Cerebellar cortex (tissue), 1 donor: ENCODE measurements at places on chromosomes 1 and 21.

GRCh38 chr1:143720087-143721023 is 251.4 kb downstream of the FAM72C start:
- peak; percentile 71 for DNase-seq

GRCh38 chr1:42593486-42594100 is 64.6 kb upstream of the PPIH start:
- no peak for DNase-seq

- no peak for DNase-seq
Measured at GRCh38 chr1:156745881-156746280, 5.0 kb upstream of the MRPL24 start.

GRCh38 chr21:41228006-41228370 is 60.0 kb downstream of the BACE2 start:
- no peak for DNase-seq

- DNase-seq, result peak; percentile 37
Measured at GRCh38 chr1:160062230-160062532, 7.8 kb downstream of the KCNJ10 start.

GRCh38 chr1:63894627-63895265 is 120.9 kb downstream of the ROR1 start:
- DNase-seq, result no peak

DNA sequence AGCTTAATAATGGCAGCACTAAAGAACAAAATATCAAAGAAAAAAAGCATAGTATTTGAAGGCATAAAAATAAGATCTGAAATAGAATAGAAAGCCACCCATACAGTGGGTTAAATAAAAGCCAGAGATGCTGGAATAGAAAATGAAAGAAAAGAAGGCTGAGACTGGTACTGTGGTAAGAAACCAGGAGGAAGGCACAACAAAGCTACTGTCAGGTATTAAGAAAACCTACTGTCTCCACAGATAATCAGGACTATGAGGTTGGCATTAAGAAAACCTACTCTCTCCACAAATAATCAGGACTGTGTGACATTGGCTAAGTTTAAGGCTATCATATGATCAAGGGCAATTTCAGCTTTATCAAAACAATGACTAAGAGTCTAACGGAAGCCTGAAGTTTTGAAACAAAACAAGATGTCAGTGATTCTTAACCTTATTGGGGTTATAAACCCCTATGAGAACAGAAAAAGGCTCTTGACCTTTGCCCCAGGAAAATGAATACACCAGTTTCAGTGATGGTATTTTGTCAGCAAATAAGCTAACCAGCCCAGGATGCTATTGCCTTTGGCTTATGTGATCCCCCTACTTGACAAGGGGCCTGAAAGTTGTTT is 24.4 kb downstream of the MCOLN2 start:
- no peak for DNase-seq

DNA sequence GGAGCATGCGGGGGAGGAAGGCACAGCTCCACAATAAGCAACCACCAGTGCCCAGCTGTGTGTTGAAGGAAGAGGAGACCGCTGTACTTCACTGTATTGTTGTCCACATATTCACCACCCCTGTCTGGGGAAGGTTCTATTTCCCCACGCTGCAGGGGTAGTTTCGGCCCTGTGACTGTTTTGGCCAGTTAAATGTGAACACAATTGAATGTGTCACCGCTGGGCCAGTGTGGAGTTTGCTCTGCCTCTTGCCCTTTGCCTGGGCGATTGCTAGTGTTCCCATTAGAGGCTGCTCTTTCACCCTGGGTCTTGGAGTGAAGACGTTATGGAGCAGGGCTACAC is 32.6 kb downstream of the UBE4B start:
- peak; percentile 36 for DNase-seq

DNA sequence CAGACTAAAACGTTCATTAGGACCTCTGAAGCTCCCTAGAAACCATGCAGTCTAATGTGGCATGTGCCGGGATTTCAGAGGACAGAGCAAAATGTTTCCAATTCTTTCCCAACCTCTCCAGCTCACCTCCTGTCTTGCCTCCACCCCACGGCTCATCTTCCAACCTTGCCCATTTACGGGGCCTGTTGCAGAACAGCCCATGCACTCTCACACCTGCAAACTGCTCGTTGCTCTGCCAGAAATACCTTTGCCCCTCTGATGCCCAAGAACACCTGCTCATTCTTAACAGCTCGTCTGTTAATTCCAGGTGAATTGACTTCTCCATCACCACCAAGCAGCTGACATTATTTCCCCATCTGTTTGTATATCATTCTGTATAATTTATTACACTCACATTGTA is 53.9 kb upstream of the LBR start:
- DNase-seq, result no peak

- no peak for DNase-seq
Measured at GRCh38 chr1:205568469-205569361, 63.1 kb downstream of the ELK4 start.

- DNase-seq, result no peak
Measured at GRCh38 chr1:163709636-163710035, 387.9 kb downstream of the NUF2 start.

DNA sequence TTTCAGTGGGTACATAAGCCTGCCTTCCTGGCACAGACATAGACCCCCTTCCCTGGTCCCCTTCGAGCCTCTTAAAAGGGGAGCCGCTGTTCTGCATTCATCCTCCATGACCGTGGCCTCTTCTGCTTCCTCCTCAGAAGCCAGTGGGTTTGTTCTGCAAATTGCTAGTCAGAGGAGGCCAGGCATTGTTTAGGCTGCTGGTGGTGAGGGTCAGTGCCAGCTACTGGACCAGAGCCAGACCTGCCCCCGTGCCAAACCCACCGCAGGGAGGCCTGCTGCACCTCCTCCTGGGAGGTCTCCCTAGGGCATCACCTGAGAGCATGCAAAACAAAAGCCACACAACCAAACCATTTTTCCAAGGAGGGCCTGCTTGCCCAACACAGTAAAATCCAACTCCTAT is 178.4 kb downstream of the MIS18A start:
- no peak for DNase-seq

- no peak for DNase-seq
Measured at GRCh38 chr1:5733596-5733995, 258.6 kb downstream of the NPHP4 start.

GRCh38 chr1:162175379-162176081 is 106.0 kb downstream of the NOS1AP start:
- no peak for DNase-seq

DNA sequence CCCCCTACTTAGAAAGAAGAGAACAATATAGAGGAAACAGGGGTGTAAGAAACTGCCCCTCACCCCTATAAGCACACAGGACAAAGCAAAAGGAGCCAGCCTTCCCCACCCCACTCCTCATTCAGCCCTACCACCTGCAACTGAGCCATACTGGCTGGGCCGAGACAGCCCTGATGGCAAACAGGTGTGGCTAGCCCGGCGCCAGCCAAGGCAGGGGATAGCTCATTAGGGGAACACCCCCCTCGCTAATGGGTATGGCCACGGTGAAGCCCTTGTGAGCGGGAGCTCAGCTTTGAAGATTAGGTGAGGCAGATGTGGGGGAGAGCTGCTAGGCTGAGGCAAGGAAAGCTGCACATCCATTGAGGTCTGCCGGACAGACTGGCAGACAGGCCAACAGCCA is 65.5 kb downstream of the ERI3 start:
- DNase-seq, result no peak

GRCh38 chr1:180301135-180301742 is 71.2 kb downstream of the LHX4 start:
- no peak for DNase-seq

DNA sequence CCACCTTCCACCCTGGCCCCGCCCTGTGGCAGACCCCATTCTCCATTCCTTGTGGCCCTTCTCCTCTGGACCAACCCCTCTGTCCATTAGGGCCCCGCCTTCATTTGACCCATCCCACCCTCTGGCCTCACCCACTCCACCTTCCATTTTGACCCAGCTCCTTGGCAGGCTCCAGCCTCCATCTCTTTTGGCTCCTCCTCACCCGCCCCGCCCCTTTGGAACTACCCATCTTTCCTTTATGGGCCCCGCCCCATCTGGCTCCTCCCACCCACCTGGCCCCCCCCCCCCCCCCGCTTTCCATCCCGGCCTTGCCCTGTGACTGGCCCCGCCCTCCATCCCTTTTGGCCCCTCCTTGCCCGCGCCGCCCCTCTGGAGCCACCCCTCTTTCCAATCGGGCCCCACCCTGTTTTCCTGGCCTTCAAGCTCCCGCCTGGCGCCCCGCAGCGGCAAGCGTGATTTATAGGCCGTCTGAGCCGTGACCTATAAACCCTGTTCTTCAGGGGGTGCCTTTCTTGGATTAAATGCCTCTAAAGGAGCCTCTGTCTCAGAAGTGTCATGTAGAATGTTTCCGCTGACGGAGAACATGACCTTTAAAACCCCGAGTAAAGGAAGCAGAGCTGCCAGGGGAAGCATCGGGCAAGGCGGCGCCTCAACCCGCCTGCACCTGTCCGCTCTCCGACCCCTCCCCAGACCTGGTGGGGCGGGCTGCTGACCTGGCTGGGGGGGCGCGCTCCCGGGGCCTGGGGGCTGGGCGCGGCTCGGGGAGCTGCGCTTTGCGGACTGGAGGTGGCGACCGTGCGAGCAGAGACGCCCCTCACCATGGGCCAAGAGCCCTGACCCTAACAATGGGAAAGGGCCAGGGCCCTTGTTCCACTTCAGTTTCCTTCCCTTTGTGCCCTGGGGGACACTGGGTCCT is 178.0 kb downstream of the CAMTA1 start:
- no peak for DNase-seq

DNA sequence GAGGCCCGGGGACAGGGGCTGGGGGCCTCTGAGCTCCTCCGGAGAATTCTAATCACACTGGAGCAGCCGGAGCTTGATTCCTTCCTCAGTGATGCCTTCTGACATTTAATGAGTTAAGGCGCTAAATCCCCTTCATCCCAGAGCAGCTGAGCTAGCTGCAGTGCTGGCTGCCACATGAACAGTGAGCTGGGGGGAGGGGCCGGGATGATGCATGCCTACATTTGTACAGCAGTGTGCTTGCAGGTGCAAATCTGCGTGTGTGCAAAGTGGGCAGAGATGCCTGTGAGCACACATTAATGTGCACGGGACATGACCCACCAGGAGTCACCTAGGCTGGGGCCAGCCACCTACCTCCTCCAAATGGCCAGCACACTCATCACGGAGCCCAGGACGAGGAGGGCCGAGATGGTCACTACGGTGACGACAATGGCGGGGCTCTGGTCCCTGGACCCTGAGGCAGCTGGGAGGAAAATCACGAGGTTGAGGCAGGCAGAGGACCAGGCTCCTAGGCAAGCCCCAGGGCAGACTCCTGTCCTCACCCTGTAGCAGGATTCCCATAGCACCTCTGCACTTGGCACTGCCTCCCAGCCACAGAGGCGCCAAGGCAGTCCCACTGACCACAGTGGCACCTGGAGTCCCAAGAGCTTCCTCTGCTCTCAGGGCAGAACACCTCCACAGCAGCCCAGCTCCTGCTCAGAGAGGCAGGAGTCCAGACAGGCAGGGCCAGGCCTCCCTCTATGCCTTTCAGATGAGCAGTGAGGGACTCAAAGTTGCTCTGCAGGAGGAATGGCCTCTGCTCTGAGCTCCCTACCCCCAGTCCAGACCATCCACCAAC is 34.7 kb downstream of the CDCA8 start:
- DNase-seq, result no peak

DNA sequence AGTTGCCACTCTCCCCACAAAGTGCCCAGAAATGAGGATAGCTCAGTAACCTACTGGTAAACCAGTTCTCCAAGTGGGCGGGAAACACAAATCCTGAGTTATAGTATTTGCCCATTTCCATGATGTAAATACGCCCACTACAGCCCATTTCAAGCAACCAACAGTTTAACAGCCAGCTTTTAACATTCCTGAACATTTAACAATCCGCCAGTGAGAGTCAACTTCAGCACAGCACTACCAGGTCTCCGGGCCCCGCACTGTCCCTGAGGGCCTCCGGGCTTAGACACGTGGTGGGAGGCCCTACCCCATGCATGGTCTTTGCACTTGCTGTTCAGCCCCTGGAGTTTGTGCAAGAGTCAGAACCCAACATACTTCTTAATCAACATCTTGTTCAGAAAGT is 132.0 kb upstream of the CTTNBP2NL start:
- no peak for DNase-seq

- DNase-seq, result no peak
Measured at GRCh38 chr1:173405834-173406233, 71.3 kb upstream of the PRDX6 start.

DNA sequence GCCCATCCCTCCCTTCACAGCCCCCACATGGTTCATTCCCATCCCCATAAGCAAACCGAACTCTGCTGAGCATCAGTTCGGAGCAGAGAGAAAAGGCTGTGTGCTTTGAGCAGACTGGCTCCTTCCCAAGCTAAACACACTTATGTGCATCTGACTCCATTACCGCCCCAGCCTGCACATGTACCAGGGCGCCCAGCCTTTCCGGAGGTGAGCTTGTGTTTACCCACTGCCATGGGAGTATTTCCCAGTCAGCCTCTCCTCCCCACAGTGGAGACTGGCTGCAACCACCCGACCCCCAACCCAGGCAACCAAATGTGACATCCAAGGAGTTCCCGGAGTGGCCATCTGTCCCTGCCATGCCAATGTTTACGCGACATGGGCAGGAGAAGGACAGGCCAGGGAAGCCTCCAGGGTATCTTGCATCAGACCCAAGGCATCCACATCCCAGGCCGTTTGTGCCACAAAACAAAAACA is 9.4 kb downstream of the TIAM1 start:
- DNase-seq, result peak; percentile 98

DNA sequence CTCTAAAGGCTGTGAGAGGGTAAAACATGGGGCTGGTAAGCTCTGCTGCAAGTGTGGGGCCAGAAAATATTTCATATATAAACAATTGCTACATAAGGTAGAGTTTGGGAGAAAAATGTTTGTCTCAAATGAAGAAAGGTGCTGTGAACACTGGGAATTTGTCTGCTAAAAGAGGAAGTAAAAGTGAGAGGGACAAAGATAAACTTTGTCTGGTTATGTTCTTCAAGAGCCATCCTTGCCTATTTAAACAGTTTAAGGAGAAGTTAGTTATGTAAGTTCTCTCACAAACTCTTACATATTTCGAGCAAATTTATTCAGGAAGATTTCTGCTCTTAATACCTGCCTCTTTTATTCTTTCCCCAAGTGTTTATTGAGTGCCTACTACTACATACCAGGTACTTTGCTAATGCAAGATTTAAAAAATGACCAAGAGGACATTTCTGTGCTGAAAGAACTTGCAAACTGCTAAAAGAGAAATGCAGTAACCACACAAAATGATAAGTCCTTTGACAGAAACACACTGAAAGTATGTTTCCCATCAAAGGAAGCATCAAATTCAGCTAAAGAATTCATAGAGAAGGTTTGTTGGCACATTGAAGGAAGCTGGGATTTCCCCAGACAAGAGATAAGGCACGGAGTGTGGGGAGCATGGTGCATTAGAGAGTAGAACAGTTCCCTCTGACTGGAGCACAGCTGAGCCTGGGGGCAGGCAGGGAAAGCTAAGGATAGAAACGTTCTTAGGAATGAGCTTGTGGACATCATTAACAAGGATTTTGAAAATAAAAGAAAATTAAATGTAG is 549.1 kb downstream of the PTBP2 start:
- DNase-seq, result no peak

GRCh38 chr21:40809673-40810197 is 37.2 kb downstream of the DSCAM start:
- no peak for DNase-seq
